ENCODE measurements at places on chromosomes 11 and 22. TPM values are rescaled to one million over a fixed set of nuclear protein-coding genes. Genes with fewer than 3 reads are reported as not detected.

DNA sequence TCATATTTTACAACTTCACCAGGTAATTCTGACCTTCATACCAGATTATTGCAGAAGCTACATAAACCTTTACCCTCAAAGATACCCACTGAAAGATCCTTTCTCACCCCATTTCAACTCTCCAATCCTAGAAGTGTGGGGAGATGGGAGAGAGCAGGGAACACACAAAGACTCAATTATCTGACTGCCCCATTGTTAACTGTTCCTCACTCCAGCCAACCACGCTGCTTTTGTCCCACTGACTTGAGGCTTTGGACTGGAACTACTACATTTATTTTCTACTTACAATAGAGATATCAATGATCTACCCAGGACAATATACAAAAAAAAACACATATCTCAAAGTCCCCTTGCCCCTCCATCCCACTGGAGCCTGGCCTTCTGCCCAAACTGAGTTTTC is 44.7 kb upstream of the SLN start:
- DNase-seq: no peak

DNA sequence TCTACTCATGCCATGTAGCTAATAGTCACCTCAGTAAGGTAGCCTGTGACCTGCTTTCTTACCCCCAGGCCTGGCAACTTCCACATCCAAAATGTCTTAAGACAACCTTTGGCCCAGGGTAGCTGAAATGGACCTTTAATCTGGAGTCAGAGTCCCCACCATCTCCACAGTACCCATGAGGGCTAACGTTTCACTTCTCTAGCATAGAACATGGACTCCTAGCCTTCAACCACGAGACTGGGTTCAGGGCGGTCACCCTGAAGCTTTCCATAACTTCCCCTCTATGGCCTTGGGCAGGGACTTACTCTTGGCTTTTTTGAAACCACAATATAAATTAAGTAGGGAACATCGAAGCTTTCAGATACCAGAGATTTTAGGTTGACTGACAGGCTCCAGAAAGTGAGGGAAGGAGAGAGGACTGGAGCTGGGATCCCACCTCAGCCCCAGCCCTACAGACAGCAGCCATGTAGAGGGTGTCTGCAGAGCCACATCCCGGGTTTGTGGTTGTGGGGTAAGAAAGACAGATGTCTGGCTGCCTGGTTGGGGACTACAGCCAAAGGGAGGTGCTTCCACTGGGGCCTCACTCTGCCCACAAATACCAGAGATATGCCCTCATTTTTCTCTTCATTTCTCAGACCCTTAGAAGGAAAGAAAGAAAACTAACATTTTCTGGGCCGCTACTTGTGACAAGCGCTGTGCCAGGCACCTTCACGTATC is 2.6 kb downstream of the TBC1D10A start:
- DNase-seq: no peak

- no peak for DNase-seq
Measured at GRCh38 chr11:82992223-82992622, 79.5 kb downstream of the RAB30 start.

DNA sequence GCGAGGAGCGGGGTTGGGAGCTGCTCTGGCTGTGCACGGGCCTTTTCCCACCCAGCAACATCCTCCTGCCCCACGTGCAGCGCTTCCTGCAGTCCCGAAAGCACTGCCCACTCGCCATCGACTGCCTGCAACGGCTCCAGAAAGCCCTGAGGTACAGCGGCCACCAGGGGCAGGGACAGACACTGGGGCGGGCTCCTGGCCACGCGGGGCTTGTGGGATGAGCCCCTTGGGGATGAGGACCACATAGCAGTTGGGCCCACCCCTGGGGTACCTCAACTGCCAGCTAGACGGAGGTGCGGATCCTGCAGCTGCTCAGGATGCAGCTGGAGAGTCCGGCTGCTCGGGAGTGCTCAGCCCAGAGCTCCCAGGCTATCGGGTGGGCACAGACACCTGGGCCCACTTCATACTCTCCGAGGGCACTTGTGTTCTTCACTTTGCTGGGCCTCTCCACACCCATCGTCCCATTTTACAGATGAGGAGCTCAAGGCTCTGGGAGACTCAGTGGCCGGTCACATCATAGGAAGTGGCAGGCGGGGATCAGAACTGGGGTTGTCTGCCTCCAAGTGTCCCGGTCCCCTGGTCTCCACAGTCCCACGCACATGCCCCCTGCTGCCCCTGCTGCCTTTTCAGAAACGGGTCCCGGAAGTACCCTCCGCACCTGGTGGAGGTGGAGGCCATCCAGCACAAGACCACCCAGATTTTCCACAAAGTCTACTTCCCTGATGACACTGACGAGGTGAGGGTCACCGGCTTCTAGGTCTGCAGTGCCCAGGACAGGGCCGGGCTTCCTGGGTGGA is 77.6 kb downstream of the MYO7A start:
- no peak for DNase-seq

DNA sequence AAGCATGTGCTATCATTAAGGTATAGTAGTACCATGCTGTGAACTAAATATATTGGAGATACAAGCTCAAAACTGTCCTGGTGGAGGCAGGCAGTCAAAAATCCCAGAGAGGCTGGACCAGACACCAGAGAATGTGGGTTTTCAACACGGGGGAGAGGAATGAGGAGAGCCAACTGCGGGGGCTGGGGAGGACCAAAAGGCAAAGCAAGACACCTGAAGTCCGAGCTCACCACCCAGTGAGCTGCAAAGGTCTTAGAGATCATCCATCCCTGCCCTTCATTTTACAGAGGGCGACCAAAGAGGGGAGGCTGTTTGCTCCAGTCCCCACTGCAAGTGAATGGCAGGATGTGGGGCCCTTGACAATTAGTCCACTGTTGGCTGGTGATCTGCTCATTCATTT is 10.0 kb downstream of the RIBC2 start:
- DNase-seq: no peak

DNA sequence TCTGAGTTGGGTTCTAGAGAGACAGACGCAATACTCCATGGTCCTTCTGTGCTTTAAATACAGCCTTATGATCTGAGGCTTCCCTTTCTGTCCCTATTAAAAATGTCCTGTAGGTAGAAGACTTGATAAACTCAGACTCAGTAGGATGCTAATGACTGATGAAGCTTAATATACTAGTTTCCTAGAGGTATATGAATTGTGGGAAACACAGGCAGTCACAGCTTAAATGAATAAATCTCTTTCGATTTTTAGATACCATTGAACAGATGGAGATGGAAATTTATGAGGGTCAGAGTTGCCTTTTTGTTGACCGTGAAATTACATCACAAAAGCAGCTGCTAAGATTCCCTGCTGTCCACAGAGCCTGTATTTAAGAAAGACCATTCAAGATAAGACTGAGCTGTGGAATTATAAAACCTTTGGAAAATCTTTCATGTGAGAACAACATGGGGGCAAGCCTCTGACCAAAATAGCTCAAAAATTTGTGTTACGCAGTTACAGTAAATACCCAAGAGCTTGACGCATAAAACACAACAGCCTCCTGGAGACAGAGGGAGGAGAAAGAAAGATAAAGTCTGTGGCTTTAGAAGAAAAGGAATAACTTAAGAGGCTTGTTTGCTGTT is 172.3 kb downstream of the AASDHPPT start:
- DNase-seq: no peak

GRCh38 chr11:130423541-130424142 is 4.8 kb downstream of the ADAMTS8 start:
- DNase-seq: no peak

DNA sequence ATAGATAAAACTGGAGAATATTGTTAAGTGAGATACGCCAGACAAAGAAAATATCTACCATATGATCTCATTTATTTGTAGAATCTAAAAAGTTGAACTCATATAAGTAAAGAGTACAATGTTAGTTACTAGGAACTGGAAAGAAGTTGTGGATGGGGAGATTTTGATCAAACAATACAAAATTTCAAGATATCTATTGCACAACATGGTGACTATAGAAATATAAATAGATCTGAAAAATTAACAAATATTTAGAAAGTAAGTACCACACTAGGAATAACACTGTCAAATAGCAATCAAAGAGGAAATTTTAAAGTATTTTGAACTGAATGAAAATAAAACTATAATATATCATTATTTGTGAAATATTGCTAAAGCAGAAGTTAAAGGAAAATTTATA is 437.2 kb downstream of the AASDHPPT start:
- no peak for DNase-seq

TMEM126A gene
- 37.3 TPM for polyA plus RNA-seq

ENTHD1 gene
- not detected for polyA plus RNA-seq

GRCh38 chr11:122405547-122406341 is 249.8 kb upstream of the UBASH3B start:
- DNase-seq: no peak

GPR83 gene
- polyA plus RNA-seq: 0.23 TPM

- DNase-seq: no peak
Measured at GRCh38 chr11:18019650-18020049, 6.8 kb upstream of the SERGEF start.

DNA sequence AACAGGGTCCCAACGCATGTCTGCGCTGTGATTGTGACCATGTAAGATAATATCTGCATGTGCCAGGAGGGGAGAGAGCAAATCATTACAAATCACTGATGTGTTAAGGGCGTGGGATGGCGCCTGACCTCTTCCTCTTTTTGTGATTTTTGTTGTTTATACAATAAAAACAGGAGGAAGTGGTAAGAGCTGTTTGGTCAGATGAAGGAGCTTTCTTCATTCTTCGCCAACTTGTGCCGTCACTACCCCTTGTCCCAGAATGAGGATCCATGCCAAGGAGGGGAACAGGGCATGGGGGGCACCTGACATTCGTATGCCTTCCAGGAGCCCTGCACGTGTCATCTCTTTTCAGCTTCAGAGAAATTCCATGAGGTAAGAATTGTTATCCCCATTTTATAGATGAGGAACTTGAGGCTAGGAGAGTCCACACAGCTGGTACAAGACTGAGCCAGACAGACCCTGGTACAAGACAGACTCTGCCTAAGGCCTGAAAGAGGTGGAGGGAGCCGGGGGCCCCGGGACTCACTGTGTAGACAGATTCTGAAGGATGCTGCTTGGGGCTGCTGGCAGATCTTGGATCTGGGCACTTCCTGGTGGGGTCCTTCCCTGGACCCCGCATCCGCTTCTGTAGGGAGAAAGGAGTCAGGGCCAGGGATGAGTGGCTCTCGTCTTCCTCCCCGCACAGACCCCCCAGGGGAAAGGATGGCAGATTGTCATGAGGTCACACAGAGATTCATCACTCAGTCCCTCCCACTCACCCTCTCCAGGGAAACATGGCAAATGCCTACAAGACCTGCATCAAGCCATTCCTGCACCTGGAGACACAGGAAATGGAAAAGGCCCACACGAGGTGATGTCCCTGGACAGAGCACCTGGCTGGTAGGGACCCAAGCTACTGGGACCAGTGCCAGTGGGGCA is 34.6 kb downstream of the NFAM1 start:
- DNase-seq: no peak

DNA sequence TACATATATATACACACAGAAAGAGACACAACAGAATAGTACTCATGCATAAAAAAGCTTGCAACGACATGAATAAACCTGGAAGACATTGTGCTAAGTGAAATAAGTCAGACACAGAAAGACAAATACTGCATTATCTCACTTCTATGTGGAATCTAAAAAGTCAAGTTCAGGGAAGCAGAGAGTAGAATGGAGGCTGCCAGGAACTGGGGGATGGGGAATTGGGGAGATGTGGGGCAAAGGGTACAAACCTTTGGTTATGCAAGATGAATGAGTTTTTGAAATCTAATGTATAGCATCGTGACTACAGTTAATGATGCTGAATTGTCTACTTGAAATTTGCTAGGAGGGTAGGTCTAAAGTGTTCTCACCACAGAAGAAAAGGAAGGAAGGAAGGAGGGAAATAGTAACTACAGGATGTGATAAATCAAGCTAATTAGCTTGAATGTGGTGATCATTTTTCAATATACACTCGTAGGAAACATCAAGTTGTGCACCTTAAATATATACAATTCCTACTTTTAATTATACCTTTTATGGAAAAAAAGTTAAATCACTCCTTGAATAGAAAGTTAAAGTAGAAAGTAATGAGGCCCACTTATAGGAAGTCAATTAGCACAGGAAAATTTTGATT is 33.8 kb downstream of the MMP13 start:
- no peak for DNase-seq

DNA sequence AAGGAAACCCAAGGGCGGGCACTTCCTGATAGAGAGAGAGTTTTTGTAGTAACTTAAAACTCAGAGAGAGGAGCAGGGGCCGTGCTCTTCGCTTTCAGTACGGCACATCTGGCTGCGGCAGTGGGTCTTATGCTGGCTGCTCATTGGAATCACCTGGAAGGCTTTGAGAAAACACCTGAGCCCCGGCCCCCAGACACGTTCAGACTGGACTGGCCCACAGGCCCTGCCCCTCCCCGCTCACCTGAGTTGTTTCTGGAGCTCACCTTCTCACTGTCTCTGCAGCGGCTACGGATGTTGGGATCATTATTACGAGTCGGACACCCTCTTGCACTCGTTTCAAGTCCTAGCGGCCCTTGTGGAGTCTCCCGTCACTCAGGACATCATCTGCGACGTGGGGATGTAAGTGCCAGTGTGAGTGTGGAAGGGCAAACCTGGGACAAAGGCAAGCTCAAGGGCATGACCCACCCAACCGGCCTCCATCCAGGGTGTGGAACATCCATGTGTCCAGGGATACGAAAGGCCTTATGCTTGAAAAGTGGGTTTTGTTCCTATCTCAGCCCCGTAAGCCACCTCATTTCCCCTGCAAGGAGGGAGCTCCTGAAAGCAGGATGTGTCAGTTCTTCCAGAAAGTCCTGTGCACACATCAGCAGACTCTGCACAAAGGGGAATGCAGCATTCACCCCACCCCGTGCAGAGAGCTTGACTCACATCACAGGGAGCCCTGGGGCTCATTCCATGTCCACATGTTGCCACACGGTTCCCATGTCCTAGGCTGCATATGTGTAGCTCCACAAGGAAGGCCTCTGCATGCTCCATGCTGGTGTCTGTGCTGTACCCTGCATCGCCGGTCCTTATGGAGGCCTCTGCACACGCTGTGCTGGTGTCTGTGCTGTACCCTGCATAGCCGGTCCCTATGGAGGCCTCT is 5.4 kb downstream of the NADSYN1 start:
- no peak for DNase-seq

- no peak for DNase-seq
Measured at GRCh38 chr11:17214338-17214737, 6.6 kb upstream of the PIK3C2A start.

GRCh38 chr11:17036666-17037658 is 22.7 kb upstream of the PLEKHA7 start:
- DNase-seq: no peak

OR52I1 gene
- polyA plus RNA-seq: not detected

Measured in forelimb muscle (tissue), 1 donor.